ENCODE measurements at places on chromosomes 6 and 20. TPM values are rescaled to one million over a fixed set of nuclear protein-coding genes. Genes with fewer than 3 reads are reported as not detected.

HUS1B gene
- total RNA-seq = 0.51 TPM

ZKSCAN8 gene
- 13.4 TPM for total RNA-seq

- H3K4me3 ChIP-seq = no peak overlapping the region
- H3K36me3 ChIP-seq = no peaks in the 10 kb centered on the region
- H3K4me1 ChIP-seq = no peaks in the 10 kb centered on the region
- DNase-seq = no peak
These were observed 92.6 kb downstream of the CAP2 start for GRCh38 chr6:17485946-17486345.

DNA sequence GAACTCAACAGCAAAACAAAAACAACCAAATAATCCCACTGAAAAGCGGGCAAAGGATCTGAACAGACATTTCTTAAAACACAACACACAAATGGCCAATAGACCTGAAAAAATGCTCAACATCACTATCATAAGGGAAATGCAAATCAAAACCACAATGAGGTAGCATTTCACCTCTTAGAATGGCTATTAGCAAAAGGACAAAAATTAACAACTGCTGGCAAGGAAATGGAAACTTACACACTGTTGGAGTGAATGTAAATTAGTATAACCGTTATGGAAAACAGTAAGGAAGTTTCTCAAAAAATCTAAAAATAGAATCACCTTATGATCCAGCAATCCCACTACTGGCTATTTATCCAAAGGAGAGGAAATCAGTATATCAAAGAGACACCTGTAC, 20.9 kb downstream of the FAM8A1 start:
- no peaks in the 10 kb centered on the region for H3K4me1 ChIP-seq
- peaks cover 8% of the 10 kb centered on the region for H3K36me3 ChIP-seq
- DNase-seq = no peak
- no peak overlapping the region for H3K4me3 ChIP-seq
- H3K27ac ChIP-seq = no peak overlapping the region
- no peaks in the 10 kb centered on the region for H3K27me3 ChIP-seq

DNA sequence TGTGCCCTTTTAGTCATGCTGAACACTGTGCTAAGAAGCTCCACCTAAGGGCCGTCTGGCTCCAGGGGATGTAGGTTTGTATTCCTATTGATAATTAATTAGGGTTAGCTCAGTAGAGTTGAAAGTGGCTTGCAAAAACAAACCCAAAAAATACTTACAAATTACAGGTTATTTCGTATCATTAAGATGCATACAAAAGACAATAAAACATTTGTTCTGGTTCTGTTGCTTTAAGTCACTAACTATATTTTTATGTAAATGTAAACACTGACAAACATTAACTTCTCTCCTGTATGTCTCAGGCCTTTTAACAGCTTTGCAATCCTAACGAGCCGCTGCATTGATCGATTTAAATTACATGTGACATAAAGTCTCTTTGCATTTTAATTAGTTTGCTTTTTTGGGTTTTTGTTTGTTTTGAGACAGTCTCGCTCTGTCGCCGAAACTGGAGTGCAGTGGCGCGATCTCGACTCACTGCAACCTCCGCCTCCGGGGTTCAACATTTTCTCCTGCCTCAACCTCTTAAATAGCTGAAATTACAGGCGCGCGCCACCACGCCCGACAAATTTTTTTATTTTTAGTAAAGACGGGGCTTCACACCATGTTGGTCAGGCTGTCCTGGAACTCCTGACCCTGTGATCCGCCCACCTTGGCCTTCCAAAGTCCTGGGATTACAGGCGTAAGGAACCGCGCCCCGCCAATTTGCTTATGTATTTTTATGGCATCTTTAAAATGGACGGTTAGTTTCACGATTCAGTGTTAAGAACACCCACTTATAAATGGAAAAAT, 110.9 kb downstream of the HFE start:
- H3K27me3 ChIP-seq = no peaks in the 10 kb centered on the region
- H3K27ac ChIP-seq = peak overlapping the region; percentile 90
- no peak for DNase-seq
- no peaks in the 10 kb centered on the region for H3K36me3 ChIP-seq
- H3K4me3 ChIP-seq = peak overlapping the region; percentile 76

DNA sequence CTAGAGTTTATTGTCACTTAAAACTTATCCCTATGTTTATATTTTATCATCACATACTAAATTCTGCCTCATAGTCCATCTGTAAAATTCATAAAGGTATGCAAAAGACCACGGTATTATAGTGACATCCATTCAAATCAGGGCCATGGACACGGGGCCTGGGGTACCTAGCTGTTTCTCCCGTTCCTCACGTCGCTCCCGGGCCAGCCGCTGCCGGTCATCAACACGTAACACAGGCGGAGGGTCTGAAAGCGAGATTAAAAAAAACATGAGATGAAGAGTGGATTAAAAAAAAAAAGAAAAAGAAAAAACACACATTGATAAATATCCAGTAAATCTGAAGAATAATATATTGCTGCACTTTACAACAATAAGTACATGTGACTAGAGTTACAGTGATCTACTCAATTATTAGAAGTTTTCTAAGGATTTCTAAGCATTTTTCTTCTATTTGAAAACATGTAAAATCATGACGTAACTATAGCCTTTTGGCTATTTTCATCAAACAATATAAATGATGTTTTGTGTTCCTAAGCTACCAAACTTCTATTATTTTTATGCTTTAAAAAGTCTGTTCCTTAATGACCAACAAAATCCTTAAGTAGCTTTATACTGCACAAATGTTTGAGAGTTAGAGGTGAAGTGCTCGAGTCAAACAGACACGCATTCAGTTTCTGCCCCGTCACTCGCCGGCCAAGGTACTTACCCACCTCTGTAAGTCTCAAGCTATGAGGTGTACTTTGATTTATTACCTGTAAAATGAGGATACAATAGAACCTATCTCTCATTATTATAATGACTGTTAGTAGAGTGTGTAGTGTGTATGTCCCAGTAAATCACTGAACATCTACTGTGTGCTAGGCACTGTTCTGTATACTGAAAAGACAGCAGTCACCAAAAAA, 122.1 kb upstream of the BCLAF1 start:
- H3K27ac ChIP-seq = no peak overlapping the region
- no peaks in the 10 kb centered on the region for H3K4me1 ChIP-seq
- H3K4me3 ChIP-seq = no peak overlapping the region

- no peaks in the 10 kb centered on the region for H3K4me1 ChIP-seq
- no peak overlapping the region for H3K4me3 ChIP-seq
- no peaks in the 10 kb centered on the region for H3K27me3 ChIP-seq
- no peak for DNase-seq
- no peak overlapping the region for H3K27ac ChIP-seq
- no peaks in the 10 kb centered on the region for H3K36me3 ChIP-seq
These were observed 19.0 kb downstream of the PACSIN1 start for GRCh38 chr6:34484899-34485298.

- H3K4me3 ChIP-seq = no peak overlapping the region
- DNase-seq = no peak
- H3K36me3 ChIP-seq = no peaks in the 10 kb centered on the region
- peaks cover 11% of the 10 kb centered on the region for H3K4me1 ChIP-seq
- H3K27ac ChIP-seq = no peak overlapping the region
These were observed 38.8 kb downstream of the SLC22A3 start for GRCh38 chr6:160386869-160387530.

DNA sequence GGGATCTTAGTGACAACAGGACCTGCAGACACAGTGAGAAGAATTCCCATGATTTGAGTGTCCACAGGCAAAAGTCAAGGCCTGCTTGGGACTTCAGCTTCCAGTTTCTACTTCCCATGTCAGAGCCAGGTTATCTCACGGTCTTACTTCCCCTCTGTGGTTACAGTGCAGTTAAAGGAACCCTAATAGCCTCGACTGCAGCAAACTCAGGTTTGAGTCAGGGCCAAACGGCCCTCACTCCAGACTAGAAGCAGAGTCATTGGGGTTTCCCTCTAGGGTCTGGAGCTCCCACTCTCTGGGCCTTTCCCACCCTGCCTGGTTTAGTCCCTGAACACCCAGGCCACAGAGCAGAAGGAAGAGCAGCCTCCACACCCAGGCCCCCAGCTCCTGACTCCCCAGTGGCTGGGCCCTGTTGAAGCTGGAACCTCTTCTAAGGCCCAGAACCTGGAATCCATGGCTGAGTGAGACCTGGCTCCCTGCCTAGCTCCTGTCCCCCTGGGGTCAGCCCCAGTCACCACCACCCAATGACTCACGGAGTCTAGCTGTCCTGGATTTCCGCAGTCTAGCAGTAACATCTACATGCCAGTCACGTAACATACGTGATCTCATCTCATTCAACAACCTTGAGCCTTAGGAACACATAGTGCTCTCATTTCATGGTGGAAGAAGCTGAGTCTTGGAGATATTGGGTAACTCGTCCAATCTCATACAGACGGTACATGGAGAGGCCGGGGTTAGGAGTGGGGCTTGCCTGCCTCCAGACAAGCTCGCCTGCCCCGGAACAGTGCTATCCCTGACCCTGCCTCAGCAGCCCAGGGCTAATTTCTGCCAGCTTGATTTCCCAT, 9.2 kb upstream of the GHRH start:
- DNase-seq = no peak
- H3K4me1 ChIP-seq = peaks cover 5% of the 10 kb centered on the region
- no peaks in the 10 kb centered on the region for H3K27me3 ChIP-seq
- no peaks in the 10 kb centered on the region for H3K36me3 ChIP-seq

- no peak overlapping the region for H3K4me3 ChIP-seq
- no peak for DNase-seq
- H3K27me3 ChIP-seq = no peaks in the 10 kb centered on the region
- H3K4me1 ChIP-seq = no peaks in the 10 kb centered on the region
These were observed 372.2 kb upstream of the RNF217 start for GRCh38 chr6:124590001-124590400.

DNA sequence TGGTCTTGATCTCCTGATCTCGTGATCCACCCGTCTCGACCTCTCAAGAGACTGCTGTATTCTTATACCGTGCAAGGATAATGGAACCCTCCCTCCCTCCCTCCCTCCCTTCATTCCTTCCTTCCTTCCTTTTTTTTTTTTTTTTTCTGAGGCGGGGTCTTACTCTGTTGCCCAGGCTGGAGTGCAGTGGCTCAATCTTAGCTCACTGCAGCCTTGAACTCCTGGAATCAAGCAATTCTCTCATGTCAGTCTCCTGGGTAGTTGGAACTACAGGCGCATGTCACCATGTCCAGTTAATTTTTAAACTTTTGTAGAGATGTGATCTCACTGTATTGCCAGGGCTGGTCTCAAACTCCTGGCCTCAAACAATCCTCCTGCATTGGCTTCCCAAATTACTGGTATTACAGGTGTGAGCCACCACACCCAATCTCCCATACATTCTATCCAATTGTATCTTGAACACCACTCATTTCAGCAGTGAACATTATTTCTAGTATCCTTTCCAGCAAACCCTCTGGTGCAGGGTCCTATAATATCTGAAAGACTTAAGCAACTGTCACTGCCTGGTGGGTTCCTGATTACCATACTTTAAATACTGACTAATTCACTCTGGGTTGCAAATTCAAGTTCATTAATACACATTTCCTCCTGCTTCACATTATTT, 210.0 kb upstream of the ZNF217 start:
- no peaks in the 10 kb centered on the region for H3K27me3 ChIP-seq
- no peaks in the 10 kb centered on the region for H3K36me3 ChIP-seq
- H3K4me1 ChIP-seq = peaks cover 5% of the 10 kb centered on the region
- no peak overlapping the region for H3K27ac ChIP-seq
- H3K4me3 ChIP-seq = no peak overlapping the region
- DNase-seq = no peak

GRCh38 chr6:132261354-132261753, 139.9 kb downstream of the MOXD1 start:
- H3K36me3 ChIP-seq = no peaks in the 10 kb centered on the region
- no peak overlapping the region for H3K27ac ChIP-seq
- H3K4me3 ChIP-seq = no peak overlapping the region
- no peaks in the 10 kb centered on the region for H3K27me3 ChIP-seq

DNA sequence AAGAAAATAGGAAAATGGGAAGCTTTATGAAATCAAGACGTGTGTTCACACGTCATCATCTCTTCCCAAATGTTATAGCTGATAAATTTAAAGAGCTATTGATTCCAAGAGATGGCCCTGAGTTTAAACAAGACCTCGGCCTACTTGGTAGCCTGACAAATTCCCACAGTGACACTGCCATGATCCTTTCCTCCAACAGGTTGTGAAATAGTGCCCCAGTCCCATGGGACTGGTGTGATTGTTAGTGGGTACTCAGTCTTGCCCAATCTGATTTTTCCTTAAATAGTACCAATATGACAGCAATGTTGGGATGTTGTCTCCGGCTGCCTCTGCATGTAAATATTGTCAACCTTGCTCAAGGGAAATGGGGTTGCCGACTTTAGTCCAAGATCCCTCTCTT, 34.5 kb downstream of the RIOK1 start:
- no peak for DNase-seq
- H3K4me3 ChIP-seq = no peak overlapping the region
- no peaks in the 10 kb centered on the region for H3K36me3 ChIP-seq
- H3K4me1 ChIP-seq = peaks cover 7% of the 10 kb centered on the region
- H3K27me3 ChIP-seq = no peaks in the 10 kb centered on the region

DNA sequence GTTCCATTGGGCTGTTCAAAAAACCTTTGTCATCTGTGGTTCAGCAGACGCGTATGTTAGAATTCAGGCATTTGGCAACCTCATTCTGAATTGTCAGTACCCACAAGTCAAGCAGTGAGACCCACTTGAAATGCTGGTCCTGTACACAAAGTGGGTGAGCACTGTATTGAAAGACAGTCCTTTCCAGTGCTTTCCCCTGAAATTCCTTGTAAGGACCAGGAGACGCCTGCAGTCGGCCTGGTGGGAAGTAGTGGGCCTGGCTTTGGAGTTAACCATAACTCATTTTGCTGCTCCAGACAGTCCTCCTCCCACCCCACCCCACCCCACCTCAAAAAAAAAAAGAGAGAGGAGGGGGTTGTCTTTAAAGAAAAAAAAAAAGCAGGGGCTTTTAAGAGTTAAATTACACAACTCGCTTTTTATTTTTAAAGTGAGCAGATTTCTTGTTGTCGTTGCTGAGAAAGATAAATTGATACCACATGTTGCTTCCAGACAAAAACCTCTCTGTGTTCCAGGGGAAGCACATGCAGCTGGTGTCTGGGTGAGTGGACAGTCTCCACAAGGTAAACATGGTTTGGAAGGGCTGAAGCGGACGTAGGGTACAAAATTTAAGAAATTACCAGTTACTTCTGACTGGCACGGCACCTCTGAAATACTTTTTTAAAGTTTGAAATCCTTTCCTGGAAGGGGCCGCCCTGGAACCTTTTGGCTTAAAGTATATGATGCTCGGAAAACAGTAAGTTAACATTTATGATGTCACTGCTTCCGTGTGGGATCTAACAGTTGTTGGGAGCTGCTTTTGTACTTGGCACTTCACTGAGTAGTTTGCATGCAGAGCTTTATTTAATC, 95.3 kb downstream of the FOXO3 start:
- H3K4me3 ChIP-seq = no peak overlapping the region
- H3K4me1 ChIP-seq = peaks cover 18% of the 10 kb centered on the region
- peak overlapping the region; percentile 37 for H3K27ac ChIP-seq
- H3K27me3 ChIP-seq = no peaks in the 10 kb centered on the region
- DNase-seq = no peak

- H3K27me3 ChIP-seq = no peaks in the 10 kb centered on the region
- H3K27ac ChIP-seq = no peak overlapping the region
- no peak for DNase-seq
These were observed 192.0 kb downstream of the ERMARD start for GRCh38 chr6:169943241-169944060.

- peaks cover 4% of the 10 kb centered on the region for H3K4me1 ChIP-seq
- peaks cover 7% of the 10 kb centered on the region for H3K27me3 ChIP-seq
- no peak overlapping the region for H3K27ac ChIP-seq
- no peaks in the 10 kb centered on the region for H3K36me3 ChIP-seq
- H3K4me3 ChIP-seq = peak overlapping the region; percentile 12
These were observed 31.8 kb downstream of the TFAP2B start for GRCh38 chr6:50850223-50851048.
